NCI-H446 (cell line): ENCODE measurements at places on chromosomes 3 and 15.

- no peak for DNase-seq
These were observed 201.6 kb downstream of the KCNAB1 start for GRCh38 chr3:156321945-156322344.

- DNase-seq, result no peak
These were observed 337.8 kb downstream of the RBMS3 start for GRCh38 chr3:29618395-29619282.

DNA sequence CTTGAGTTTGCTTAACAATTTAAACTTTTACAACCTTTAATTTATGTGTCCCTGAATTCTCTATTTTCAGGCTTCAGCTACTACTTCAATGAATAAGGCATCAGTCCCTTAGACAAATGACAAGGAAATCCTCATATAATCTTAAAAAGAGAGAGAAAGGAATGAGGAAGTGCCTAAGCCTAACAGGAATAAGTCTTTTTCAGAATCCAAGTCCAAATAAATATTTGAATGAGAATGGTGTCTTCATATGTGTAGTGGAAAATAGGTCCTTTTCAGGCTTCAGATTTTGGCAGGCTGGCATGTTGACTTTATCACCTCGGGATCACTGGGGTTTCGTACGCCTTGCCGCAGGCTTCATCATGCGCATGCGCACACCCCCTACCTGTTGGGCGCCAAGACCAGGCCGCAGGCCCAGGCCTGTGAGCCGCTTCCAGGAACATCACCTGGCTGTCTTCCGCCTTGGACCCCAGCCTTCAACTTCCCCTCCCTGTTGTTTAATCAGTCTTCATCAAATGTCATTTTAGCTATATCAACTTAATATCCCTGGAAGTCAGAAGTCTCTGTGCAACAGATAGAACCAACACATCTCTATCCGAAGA is 334.5 kb downstream of the SOX2 start:
- DNase-seq, result no peak

DNA sequence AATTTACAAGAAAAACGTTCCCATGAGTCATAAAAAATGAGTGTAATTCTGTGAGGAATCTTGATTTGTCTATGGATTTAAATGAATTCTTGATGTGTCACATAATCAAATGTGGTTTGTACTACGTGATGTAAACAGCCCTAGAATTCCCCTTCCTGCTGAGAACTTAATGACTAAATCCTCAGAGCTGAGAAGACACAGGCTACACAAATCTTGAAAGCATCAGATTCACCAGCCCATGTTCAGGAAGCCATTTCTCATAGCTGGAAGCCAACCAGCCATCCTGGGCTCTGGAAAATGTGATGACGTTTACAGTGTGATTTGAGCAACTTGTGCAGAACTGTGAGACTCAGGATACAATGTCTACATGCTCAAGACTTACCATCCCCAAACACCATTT is 193.7 kb upstream of the MME start:
- no peak for DNase-seq

- DNase-seq, result no peak
These were observed 36.4 kb downstream of the ETFA start for GRCh38 chr15:76274821-76275220.

DNA sequence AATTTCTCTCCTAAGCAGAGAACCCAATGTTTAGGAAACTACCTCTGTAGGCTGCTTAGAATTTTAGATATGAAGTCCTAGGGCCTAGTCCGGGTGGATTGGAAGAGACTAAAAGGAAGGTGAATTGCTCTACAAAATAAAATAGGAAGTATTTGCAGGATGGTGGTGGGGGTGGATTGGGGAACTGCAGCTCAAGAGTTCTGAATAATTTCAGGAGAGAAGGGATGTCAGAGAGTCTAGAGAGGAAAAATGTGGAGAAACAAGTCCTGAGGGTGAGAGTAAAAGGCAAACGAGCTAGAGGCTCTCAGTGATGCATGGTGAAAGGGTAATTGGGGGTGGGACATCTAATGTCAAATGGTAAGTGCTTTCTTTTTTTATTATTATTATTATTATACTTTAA is 10.2 kb upstream of the CP start:
- DNase-seq, result no peak

DNA sequence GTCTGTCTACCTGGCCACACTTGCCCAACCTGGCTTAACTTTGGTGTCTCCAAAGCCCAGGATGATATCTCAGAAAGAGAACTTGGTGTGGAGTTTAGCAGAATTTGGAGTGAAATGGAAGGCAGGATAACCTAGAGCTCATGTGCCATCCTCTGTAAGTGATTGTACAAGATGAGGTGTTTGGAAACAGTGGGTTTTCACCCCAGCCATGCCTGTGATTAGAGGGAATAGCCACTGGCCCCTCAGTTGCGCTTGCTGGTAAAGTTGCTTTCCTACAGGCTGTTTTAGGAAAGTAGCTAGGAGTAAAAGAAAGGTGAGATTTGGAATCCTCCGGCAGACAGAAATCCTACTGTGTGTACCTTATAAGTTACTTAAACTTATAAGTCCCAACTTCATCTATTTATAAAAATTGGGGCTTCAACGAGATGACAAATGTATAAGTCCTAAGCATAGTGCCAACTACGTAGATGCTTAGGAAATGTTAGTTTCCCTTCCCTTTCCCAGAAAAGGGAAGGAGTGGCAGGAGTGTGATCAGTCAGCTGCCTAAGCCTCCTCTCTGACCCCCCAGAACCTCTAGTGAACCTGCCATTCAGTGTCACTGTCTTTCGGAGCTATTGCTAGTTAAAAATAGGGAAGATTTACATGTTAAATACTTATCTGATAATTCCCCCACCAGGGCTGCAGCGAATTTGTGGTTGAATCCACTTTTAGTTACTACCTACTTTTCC is 13.4 kb upstream of the BMF start:
- DNase-seq, result no peak

- no peak for DNase-seq
These were observed 209.7 kb upstream of the POU1F1 start for GRCh38 chr3:87486115-87486514.

DNA sequence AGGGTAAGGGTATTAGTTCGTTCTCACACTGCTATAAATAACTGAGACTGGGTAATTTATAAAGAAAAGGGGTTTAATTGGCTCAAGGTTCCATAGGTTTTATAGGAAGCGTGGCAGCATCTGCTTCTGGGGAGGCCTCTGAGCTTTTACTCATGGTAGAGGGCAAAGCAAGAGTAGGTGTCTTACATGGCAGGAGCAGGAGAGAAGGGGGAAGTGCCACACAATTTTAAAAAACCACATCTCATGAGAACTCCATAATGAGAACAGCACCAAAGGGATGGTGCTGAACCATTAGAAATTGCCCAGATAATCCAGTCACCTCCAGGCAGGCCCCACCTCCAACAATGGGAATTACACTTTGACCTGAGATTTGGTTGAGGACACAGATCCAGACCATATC is 12.2 kb downstream of the RNF111 start:
- no peak for DNase-seq

GRCh38 chr3:192273697-192274010 is 453.7 kb downstream of the FGF12 start:
- DNase-seq, result no peak

DNA sequence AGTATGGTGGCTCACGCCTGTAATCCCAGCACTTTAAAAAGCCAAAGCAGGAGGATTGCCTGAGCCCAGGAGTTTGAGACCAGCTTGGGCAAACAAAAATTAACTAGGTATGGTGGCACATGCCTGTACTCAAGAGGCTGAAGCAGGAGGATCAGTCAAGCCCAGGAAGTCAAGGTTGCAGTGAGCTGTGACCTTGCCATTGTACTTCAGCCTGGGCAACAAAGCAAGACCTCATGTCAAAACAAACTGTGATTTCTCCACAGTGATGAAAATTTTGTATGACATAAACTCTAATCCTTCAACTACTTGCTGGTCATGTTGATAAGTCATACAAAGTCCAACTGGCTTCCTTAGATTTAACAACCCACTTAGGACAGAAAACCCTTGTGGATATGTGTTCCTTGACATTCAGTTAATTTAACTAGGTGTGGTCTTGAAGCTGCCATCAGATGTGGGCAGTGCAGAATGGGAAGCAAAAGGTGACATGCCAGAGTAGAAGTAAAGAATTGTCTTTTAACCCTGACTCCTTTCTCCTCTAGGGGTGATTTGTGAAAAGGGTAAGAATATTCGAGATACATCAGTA is 263.3 kb downstream of the PTPRG start:
- no peak for DNase-seq

GRCh38 chr3:123489400-123490004 is 40.6 kb upstream of the ADCY5 start:
- peak; percentile 9 for DNase-seq

- DNase-seq, result no peak
These were observed 16.5 kb downstream of the TBC1D23 start for GRCh38 chr3:100277255-100277800.

DNA sequence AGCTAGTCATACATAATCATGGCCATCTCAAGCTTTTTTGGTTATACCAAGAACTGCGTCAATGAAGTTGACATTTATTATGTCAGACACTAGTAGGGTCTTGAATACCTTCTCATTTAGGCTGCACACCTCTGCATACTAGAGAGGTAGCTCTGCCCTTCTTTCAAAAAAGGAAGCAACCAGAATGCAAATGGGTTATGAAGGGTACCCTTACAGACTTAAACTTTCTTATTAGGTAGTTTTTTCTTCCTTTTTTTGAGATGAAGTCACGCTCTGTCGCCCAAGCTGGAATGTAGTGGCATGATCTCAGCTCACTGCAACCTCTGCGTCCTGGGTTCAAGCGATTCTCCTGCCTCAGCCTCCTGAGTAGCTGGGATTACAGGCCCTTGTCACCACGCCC is 3.3 kb downstream of the PCNP start:
- DNase-seq, result no peak

DNA sequence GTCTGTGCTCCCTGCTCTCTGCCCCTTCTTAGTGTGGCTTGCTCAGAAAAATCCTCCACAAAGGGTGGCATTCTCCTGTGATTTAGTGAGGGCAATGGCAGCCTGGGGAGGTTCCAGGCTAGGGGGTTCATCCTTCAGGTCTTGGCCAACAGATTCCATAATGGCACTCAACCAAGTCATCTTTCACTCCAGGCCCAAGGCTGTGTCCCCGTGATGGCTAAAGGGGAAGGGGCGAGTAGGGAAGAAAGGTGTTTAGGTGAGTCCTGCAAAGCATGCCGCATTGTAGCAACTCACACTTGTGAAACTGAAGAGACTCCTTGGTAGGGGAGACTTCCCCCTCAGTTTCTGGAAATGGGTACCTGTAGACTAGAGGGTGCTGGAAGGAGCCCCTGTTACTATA is 105.6 kb downstream of the THSD4 start:
- no peak for DNase-seq
